ENCODE measurements at places on chromosomes 12 and 14.

- DNase-seq: no peak
Measured at GRCh38 chr14:101127224-101127623, 223.7 kb upstream of the RTL1 start.

- DNase-seq: no peak
Measured at GRCh38 chr12:62116986-62117385, 143.2 kb upstream of the USP15 start.

GRCh38 chr12:11980115-11980514 is 90.6 kb upstream of the BCL2L14 start:
- DNase-seq: no peak

GRCh38 chr12:2333491-2334195 is 280.9 kb downstream of the CACNA1C start:
- no peak for DNase-seq

DNA sequence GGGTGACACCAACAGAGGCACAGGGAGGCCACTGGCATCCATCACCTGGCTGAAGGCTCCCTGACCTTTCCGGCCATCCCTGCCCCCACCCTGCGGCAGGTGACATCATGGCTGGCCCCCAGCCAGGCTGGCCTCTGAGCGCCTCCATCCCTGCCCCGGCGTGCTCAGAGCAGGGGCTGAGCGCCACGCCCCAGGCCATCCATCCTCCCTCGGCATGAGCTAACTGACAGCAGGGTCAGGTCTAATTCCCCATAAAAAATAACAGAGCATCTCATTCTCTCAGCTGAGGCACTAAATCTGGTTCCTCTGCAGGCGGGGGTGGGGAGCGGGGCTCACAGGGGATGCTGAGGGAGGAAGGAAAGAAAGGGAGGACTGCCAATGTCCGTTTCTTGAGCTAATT is 50.7 kb downstream of the PRIMA1 start:
- DNase-seq: no peak

GRCh38 chr12:106892075-106892474 is 63.6 kb upstream of the TMEM263 start:
- DNase-seq: no peak

- DNase-seq: no peak
Measured at GRCh38 chr12:123150744-123151456, at the start of gene PITPNM2. PITPNM2 (minus strand) TSS chr12:123151090; CDS start chr12:123034590, 116,500 bp downstream.

Measured in right renal pelvis (tissue), 4 donors.